Glomerular endothelial cell (primary cell): ENCODE measurements at places on chromosomes 3 and 15.

- no peak for DNase-seq
These were observed 1054.6 kb upstream of the GBE1 start for GRCh38 chr3:82816086-82816485.

DNA sequence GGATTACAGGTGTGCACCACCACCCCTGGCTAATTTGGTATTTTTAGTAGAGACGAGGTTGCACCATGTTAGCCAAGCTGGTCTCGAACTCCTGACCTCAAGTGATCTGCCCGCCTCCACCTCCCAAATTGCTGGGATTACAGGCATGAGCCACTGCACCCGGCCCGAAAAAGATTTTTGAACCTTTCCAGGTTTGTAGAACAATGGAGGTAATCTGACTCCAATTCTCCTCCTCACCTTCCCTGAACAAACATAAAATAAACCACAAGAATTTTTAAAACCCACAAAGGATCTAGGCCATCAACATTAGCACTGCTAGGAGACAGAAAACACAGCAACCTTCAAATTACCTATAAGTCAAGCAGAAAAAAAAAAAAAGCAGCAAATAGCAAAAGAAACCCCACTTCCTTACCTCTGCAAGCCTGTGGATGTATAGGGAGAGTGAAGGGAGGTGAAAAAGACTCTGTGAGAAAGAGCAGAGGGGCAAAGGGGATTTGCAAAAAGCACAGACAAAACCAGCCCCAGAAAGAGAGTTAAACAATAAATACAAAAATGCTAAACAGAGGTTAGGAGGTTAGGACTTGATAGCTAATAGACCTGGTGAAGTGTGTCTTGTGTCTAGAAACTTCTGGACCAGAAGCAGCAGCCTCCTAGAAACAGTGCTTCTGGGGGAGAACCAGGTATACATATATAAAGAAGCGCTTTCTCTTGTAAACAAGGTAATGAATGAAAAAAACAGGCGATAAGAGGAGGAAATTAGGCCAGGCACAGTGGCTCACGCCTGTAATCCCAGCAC lies 32.1 kb downstream of the TFDP2 start:
- no peak for DNase-seq

GRCh38 chr3:146178006-146178689 lies 17.2 kb upstream of the PLOD2 start:
- no peak for DNase-seq

GRCh38 chr3:137772214-137772955 lies 8.3 kb downstream of the SOX14 start:
- DNase-seq = no peak

GRCh38 chr3:124035463-124036121 lies 43.7 kb upstream of the ROPN1 start:
- no peak for DNase-seq

DNA sequence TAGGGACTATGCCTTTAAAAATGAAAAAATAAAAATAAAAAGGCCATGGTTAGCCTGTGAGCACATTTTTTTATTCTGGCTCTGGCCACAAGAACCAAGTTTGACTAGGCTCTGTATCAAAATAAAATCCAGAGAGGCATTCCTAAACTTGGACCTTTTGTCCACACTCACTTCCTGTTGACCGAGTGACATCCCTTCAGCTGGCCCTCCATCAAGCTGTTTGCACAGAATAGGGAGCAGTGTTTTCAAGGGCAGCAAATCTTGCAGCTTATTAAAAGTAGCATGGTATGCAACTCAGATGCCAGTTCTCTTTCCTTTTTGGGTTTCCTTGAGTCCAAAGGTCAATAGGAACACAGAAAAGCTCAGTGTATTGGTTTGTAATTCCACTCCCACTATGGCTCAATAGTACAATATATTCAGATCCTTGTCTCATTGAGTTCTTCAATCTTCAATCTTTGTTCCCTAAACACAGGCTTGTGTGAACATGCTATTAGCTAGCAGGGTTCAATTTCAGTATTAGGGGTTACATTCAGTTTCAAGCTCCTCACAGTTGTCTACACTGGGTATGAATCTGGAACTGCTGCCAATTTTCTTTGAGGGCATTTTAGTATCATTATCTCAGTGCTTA lies 244.5 kb downstream of the RBMS3 start:
- DNase-seq = no peak

GRCh38 chr3:74789111-74789510 lies 174.7 kb upstream of the CNTN3 start:
- DNase-seq = no peak

DNA sequence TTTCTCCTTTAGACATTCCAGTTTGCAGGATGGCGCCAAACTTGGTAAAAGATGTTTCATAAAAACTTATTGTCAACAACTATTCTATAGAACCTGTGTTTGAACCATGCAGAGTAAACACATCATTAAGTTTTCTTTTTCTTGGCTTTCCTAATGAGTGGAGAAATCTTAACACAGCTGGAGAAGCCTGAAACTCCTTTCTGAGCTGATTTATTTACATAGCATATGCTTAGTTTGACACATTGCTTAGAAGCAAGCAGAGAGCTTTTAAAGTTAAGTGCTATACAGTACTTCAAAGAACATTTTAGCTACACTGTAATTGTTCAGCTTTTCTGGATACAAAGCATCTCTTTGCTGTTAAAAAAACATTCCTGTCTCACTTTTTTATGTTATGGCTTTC lies 61.0 kb upstream of the PAQR5 start:
- DNase-seq = no peak

GRCh38 chr3:106036696-106037095 lies 167.9 kb upstream of the CBLB start:
- DNase-seq = no peak

GRCh38 chr3:140018556-140018955 lies 83.6 kb downstream of the CLSTN2 start:
- no peak for DNase-seq

DNA sequence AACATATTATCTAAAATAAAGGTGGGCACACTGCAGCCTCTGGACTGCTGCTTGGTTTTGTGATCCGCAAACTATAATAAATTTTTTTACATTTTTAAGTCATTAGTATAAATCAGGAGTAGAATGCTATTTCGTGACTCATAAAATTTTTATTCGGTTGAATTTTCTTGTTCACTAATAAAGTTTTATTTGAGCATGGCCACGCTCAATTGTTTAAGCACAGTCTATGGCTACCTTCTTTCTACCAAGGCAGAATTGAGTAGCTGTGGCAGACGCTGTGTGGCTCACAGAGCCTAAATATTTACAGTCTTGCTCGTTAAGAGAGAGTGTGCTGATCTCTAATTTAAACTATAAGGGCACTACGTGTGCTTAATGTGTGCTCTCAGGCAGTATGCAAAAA lies 28.9 kb downstream of the ROBO2 start:
- no peak for DNase-seq

GRCh38 chr15:63466378-63467192 lies 37.8 kb upstream of the USP3 start:
- peak; percentile 55 for DNase-seq

- no peak for DNase-seq
These were observed 28.1 kb upstream of the LHFPL4 start for GRCh38 chr3:9581742-9582141.

- no peak for DNase-seq
These were observed 43.5 kb downstream of the CFAP92 start for GRCh38 chr3:128950223-128950938.

DNA sequence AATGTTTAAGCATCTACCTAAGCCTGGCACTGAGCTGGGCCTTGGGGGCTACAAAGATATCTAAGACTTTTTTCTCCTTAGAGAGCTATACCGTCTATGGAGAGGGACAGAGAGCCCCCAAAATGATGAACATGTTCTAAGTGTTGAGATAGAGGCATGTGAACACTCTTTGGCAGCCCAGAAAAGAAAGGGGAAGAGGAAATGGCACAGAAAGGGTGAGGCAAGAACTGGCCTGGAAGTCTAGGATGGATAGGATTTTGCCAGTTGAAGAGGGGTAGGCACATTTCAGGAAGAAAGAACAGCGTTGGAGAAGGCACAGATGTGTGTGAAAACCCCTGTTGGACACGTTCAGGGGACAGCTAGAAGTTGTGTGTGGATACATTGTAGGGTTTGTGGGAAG lies 276.2 kb upstream of the LRRFIP2 start:
- no peak for DNase-seq

- no peak for DNase-seq
These were observed 313.2 kb upstream of the MME start for GRCh38 chr3:154766765-154767503.

- peak; percentile 91 for DNase-seq
These were observed 29.1 kb upstream of the VIPR1 start for GRCh38 chr3:42473083-42473932.
